ENCODE measurements at places on chromosomes 5 and 9. TPM values are rescaled to one million over a fixed set of nuclear protein-coding genes. Genes with fewer than 3 reads are reported as not detected.

GRCh38 chr5:174273325-174273724, 227.8 kb downstream of the NSG2 start:
- DNase-seq: no peak

- DNase-seq: no peak
These were observed 335.5 kb downstream of the FBXL7 start for GRCh38 chr5:15835514-15835913.

- no peak for DNase-seq
These were observed 5.4 kb downstream of the SNCB start for GRCh38 chr5:176624938-176625337.

DNA sequence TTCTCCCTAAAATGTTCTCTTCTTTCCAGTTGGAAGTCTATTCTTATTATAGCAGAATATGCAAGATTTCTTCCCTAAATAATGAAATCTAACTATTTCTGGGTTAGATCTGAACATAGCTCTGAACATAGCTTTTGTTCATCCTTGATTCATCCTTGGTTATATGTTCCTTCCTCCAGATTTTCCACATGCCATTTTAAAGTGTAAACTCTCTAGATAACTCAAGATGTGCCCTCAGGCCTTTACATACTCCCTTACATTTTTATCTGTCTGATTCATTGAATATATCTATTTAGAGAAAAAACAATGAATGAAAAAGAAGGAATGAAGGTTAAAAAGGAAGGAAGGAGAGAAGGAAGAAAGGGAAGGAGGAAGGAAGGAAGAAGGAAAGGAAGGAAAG, 100.9 kb downstream of the FBXO38 start:
- DNase-seq: no peak

GRCh38 chr9:16133556-16134227, 580.8 kb downstream of the CCDC171 start:
- no peak for DNase-seq

DNA sequence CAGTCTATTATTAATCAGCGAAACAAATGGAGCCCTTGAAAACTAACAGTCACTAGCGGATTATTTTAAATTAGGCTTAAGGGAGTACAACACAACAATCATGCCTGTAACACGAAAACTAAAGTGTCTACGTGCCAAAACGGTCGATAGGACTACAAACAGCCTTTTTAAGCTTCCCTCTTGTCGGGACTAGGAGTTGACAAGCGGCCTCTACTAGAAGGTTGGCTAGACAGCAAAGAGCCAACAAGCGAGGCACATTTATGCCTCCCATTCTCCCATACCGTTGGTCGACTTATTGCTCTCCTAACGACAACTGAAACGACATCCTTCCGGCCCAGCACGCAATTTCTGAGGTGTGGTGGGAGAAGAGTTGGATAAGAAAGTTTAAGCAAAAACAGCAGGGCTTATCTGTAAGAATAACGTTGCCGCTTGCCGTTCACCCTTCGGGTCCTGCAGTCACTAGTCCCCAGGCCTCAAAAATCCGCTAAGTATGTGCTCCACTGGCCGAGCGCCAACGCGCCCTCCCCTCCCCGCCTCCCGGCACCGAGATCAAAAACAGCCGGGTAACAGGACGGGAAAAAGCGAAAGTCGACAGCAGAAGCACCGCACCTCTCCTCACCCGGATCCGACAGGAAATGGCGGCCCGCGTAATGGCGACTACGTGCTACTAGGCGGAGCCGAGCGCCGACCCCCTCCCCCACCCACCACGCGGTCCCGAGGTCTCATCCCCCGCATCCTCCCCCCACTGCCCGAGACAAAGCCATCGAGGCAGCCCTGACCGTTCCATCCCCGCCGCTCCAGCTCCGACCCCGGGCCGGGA, 813 bp downstream of the HNRNPK start:
- DNase-seq: peak; percentile 93

DNA sequence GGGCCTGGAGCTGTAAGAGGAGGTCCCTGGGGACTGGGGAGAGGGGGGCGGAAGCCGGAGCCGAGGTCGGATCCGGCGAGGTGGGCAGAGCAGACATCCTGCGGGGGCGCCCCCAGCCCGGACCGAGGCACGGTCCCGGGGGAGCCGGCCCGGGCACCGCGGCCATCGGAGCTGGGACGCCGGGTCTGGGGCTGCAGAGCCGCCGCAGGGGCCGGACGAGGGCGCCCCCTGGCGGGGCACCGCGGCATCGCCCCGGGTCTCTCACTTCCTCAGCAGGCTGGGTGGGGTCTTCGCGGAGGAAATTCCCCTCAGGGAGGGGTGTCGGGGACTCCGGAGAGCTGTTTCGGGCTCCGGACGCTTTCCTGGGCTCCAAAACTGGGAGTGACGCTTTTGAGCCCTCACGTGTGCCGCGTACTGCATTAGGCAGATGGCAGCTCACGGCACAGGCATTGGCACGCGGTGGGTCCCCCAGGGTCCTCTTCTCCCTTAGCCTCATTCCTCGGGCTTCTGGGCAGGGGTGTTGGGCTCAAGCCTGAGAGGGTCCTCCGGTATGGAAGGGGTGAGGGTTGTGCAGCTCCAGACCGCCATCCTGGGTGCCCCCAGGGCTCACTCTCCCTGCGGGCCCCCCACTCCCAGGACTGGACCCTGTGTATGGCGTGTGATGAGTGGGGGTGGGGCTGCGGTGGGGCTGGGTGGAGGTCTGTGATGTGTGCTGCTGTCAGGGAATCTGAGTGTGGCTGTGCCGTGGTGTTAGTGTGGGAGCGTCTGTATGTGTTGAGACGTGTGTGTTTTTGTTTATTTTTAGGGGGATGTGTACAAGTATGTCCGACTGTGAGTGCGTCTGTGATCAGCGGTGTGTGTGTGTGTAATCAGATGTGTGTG, 29.6 kb downstream of the LHX2 start:
- DNase-seq: no peak

GRCh38 chr9:112629671-112630485, 88.0 kb downstream of the INIP start:
- DNase-seq: no peak

GRCh38 chr9:119365291-119366027, 3.8 kb downstream of the BRINP1 start:
- DNase-seq: no peak

- no peak for DNase-seq
These were observed 6.4 kb upstream of the SLC2A8 start for GRCh38 chr9:127390563-127390962.

- DNase-seq: no peak
These were observed 93.2 kb upstream of the GAS1 start for GRCh38 chr9:87040410-87041009.

DNA sequence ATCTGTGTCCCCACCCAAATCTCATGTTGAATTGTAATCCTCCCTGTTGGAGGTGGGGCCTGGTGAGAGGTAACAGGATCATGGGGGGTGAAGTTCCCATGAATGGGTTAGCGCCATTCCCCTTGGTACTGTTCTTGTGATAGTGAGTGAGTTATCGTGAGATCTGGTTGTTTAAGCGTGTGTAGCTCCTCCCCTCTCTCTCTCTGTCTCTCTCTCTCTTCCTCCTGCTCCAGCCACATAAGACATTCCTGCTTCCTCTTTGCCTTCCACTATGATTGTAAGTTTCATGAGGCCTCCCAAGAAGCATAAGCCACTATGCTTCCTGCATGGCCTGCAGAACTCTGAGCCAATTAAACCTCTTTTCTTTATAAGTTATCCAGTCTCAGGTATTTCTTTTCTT, 28.8 kb downstream of the C5orf15 start:
- no peak for DNase-seq

DNA sequence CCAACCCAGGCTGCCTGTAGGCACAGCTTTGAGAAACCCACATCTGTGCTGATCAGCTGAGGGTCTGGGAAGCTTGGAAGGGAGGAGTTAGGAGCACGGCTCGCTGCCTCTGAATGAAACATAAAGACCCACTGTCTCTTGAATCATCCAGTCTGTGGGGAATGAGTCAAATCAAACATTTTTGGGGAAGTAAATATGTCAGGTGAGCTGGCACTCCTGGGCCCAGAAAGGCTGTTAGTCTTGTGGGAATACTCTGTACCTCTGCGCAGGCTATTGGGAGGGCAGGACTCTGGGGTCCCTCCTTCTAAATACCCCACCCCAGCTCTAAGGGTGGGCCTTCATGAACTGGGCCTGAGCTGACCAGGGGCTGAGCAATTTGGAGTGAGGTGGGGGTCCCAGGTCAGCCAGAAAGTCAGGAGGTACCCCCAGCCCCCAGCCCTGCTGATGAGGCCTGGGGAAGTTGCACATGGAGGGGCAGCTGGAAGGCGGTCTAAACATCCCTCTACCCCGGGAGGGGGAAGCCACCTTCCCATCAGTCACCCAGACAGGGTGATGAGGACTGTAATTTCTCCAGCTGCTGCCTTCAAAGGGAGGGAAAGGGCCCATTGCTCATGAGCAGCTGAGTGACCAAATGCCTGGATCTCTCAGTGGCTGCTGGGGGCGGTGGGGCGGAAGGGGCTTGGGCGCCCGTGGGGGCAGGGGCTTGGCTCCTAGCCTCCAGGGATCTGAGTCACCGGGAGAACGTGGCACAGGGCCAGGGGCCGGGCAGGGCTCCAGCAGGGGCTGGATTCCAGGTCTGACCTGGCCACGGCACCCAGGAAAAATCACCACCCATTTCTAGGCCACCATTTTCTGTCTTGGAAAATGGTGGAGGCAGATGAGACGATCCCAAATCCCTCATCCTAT, 10.8 kb downstream of the FIBCD1 start:
- DNase-seq: no peak

GRCh38 chr9:68951879-68952659, 61.8 kb downstream of the PRKACG start:
- no peak for DNase-seq

DNA sequence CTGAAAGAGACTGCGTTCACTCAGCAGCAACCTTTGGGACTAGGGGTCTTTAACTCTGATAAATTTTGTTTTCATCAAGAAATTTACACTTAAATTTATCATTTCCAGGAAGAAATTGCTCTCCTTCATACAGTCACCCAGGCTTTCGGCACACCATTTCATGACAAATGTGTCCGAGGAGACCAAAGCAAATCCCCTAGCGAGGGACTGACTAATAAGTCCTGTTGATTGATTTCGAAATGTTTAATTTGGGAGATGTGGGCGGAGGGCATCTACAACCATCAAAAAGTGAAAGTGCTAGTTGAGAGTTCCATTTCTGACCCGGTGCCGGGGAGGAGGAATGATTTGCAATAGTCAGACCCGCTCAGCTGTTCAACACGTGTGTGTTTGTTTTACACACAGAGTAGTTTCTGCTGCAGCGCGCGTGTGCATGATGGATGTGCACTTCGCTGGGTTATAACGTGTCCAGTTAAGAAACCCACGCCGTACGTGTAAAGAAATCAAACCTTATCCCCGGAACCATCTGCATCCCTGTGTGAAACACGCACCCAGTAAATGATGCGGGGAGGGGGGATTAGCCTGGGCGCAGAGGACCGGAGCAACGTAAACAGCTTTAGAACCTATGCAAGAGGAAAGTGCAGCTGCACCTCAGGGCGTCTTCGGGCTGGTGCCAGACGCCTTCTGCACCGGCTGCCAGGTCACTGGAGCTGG, 845 bp upstream of the NR4A3 start:
- peak; percentile 79 for DNase-seq

DNA sequence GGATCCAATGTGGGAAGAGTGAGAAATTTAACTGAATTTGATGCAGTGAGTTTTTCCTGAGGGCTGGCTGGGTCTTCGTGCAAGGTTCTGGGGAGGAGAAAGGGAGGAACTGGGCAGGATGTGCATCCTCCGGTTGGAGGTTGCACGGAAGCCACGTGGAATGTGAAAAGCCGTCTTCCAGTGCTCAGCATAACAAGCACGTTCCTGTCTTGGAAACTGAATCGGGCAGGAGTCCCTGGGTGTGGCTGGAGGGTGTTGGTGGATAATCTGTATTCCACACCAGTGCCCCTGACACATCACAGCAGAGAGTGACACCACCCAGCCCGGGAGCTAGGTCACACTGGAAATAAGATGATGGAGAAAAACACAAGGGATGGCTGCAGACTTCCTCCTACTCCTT, 154.3 kb downstream of the C5orf15 start:
- DNase-seq: no peak

DNA sequence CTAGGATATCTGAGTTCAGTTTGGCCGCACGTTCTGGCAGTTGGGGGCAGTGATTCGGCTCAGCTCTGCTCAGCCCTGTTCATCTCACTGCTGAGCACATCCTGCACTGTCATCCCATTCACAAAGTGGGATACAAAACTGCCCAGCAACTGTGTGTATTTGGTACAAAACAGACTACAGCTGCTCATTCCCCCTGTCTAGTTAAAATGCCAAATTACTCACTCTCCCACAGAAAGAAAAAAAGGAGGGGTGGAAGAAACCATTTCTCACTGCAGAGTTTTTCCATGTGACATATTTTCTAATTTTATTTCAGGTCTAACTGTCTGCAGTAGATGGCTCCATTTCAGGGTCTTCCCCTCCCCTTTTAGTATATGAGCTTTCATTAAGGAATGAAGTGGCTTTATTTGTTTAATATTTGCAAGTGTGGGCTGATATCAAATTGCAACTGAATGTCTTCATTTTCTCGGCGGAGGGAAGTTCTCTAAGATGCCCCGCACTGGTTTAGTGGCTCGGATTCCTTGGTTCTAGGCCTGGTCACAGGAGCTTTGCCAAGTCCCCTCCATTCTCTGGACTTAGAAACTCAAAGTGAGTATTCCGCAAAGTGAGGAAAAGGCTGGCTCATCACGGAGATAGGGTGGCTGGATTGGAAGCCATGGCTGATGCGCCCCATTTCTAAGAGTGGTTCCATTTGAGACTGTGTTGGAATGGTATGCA, 14.7 kb downstream of the COL15A1 start:
- no peak for DNase-seq

- no peak for DNase-seq
These were observed 83.8 kb downstream of the ADRB2 start for GRCh38 chr5:148910216-148910615.

- DNase-seq: no peak
These were observed 358.6 kb upstream of the PAPPA start for GRCh38 chr9:115794921-115795475.

GRCh38 chr9:7195526-7195925, 437.8 kb downstream of the KDM4C start:
- DNase-seq: no peak

DNA sequence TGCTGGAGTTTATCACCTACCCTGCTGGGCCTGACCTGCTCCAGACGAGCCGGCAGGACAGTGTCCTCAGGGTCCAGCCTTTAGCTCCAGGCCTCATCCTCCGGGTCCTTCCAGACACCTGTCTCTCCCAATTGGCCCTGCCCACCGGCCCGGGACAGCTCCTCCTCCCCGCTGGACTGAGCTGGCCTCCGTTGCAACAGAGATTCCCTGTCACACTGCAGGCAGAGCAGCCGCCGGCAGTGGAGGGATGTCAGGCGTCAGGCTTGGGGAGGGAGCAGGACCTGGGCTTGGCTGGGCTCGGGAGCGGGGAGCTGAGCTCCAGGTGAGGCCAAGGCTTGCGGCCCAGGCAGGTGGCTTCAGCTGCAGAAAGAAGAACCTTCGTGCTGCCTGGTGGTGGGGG, 1.7 kb downstream of the KCNT1 start:
- DNase-seq: no peak

The ZNF454 gene
- not detected for total RNA-seq

The TLX3 gene
- total RNA-seq: not detected

The ANKRD18B gene
- 3.9 TPM for total RNA-seq

The EQTN gene
- total RNA-seq: not detected

The ANKRD55 gene
- not detected for total RNA-seq

The LHX3 gene
- total RNA-seq: not detected

The TEX48 gene
- total RNA-seq: not detected

The RGS7BP gene
- total RNA-seq: not detected

The FTMT gene
- total RNA-seq: not detected

The PCDHGA6 gene
- 0.73 TPM for total RNA-seq

The OR1L6 gene
- total RNA-seq: not detected

The SMIM33 gene
- not detected for total RNA-seq

The NTRK2 gene
- 2.4 TPM for total RNA-seq

The ADAMTS16 gene
- total RNA-seq: not detected

Data from natural killer cell treated with Interleukin-12 subunit alpha and Interleukin-12 subunit beta and Interleukin-15 and Interleukin-18, amount 100 ng/mL, for 72 hours (primary cell).